ENCODE measurements at places on chromosomes 2 and 18. TPM values are rescaled to one million over a fixed set of nuclear protein-coding genes. Genes with fewer than 3 reads are reported as not detected.

The ASXL3 gene
- total RNA-seq, result under 0.01 TPM

The CYBRD1 gene
- 113 TPM for total RNA-seq

The GPR155 gene
- total RNA-seq, result 2.3 TPM

The SKOR2 gene
- total RNA-seq, result not detected

The FBXO48 gene
- total RNA-seq, result 0.32 TPM

The PLCD4 gene
- total RNA-seq, result 2.2 TPM

The SPR gene
- total RNA-seq, result 17.7 TPM

The SAG gene
- total RNA-seq, result not detected

The PTH2R gene
- 0.64 TPM for total RNA-seq

The KLHL41 gene
- 0.43 TPM for total RNA-seq

The BOLL gene
- not detected for total RNA-seq

The DAW1 gene
- 0.64 TPM for total RNA-seq

The RELCH gene
- 50.1 TPM for total RNA-seq

The FNDC4 gene
- total RNA-seq, result 8.6 TPM

The CNTNAP5 gene
- not detected for total RNA-seq

The EIPR1 gene
- total RNA-seq, result 23.8 TPM

The ZSCAN30 gene
- total RNA-seq, result 21.6 TPM

The LYPD6 gene
- 5.2 TPM for total RNA-seq

The ABCG8 gene
- not detected for total RNA-seq

The CNDP1 gene
- not detected for total RNA-seq

The COLEC12 gene
- 3.9 TPM for total RNA-seq

The UGT1A6 gene
- total RNA-seq, result not detected

The SLC9A2 gene
- not detected for total RNA-seq

The GRHL1 gene
- 1.7 TPM for total RNA-seq
